ENCODE measurements at places on chromosomes 3 and 15.

DNA sequence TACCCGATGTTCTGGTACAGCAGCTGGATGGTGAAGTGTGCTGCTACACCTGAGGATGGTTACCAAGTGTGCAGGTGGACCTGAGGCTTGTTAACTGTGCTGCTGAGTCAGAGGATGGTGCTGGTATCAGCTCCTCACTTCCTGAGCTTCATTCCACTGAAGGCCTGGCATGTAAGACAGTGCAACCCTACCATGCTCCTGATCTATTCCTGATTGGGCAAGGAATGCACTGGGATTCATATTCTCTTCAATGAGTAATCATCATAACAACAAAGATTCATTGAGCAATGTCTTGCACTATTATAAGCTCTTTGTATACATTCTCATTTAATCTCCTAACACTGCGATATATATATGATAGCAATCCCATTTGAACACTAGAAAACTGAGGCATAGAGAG lies 62.9 kb upstream of the THSD4 start:
- DNase-seq: no peak

DNA sequence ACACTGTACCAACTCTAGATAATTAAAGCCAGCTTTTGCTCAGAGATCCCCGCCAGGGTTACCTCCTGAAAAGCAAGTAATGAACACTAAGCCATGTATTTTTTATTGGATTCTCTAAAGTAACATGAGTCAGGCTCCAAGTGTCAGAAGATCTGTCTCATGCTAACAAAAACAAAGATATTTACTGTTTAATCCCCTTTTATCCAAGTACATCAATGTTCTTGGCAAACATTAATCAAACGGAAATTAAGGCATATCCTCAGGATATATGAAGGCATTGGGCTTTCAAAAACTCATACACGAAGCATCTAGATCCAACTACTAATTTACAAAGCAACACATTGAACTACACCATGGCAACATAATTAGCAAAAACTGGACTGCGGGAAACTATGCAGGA lies 37.2 kb downstream of the MYO5A start:
- no peak for DNase-seq

DNA sequence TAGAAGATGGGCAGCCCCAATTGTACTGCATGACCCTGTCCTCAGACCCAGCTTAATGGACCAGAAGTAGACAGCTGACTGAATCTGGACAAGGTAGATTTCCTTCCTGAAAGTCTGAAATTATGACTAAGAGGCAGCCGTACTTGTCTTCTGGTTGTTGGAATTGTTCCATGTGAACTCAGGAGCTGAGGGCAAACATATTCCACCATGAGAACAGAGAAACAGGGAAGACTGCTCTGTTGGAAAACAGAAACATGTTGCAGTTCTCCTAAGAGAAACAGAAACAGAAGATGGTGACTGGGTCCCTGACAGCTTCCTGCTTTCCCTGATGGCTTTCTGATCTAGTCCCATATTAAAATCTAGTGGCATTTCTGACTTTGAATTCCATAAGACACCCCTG lies 24.1 kb downstream of the POPDC2 start:
- DNase-seq: no peak

DNA sequence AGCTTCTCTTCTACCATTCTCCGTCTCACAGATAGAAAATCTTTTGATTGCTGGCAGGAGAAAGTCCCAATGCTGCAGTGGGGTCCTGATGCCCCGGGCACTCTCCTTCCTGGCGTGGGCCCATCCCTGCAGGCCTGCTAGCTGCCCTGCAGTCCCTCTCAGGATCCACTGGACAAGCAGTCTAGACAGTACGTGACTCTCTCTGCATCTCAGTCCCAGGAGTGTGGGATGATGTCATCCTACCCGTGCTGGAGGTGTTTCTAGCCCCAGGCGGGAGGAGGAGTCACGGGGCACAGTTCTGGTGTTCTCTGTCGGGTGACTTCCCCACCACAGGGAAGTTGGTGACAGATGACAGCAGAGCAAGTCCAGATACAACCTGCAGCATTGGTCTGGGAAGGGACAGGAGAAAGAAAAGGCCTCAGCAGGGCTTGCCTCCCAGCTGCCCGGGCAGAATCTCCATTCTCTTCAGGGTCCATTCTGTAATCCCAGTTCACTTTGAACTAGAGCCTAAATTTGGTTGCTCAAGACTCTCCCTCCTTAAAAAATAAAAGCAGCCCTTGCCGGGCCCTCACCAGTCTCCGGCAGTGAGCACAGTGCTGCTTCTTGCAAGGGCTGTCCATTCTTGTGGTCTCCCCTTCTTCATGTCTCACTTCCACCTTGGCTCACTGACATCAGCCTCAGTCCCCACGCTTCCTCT lies 30.6 kb downstream of the SLC28A1 start:
- peak; percentile 44 for DNase-seq

DNA sequence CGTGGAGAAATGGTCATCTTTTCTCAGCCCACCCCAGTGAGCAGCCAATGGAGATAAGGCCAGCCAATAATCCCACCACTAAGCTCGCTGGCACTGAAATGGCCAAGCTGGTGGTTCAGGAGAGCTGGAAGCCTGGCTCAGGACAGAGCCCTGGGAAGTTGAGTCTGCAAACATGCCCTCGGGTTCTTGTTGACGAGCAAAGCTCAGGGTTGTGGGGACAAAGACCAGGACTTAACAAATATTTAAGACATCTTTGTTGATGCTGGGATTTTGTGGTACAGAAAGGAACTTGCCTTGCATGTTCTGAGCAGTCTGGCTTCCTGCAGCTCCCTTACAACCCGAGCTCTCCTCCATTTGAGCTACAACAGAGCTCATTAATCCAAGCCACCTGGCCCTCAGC lies 4.4 kb downstream of the FAH start:
- DNase-seq: no peak

GRCh38 chr3:130529486-130530215 lies 12.7 kb downstream of the COL6A6 start:
- no peak for DNase-seq

GRCh38 chr3:139227165-139227564 lies 116.7 kb upstream of the MRPS22 start:
- no peak for DNase-seq

- DNase-seq: no peak
Observed at GRCh38 chr3:173892547-173892946, 495.0 kb downstream of the NLGN1 start.

DNA sequence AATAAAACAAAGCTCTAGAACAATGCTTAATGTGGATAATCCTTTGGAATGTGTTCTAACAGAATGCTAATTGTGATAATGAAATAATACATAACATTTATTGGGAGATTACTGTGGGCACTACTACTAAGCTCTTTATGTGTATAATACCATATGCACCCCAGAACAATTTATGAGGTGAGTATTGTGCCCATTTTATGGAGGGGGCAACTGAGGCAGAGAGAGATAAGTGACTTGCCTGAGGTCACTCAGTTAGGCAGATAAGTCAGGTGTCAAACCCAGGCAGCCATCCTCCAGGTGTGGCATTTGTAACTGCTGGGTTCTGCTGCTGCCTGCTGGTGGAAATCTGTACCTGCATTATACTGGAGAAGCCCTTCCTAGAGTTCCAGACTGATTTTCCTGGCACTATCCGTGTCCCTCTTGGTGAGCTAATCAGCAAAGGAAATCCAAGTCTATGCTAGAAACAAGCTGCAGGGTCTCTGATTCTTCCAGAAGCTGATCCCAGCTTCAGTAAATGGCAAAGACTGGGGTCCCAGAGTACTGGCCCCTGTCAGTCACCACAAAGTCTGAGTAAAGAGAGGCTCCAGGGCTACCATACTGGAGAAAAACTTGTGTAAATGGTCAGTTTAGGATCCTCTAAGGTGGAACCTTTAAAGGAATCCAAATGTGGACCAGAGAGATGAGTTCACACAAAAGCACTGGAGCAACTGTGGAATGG lies 22.6 kb upstream of the RBP1 start:
- DNase-seq: no peak

GRCh38 chr3:109336291-109336861 lies 970 bp downstream of the DPPA4 start:
- DNase-seq: no peak

GRCh38 chr3:58198804-58199203 lies 12.0 kb downstream of the DNASE1L3 start:
- DNase-seq: no peak

- no peak for DNase-seq
Observed at GRCh38 chr3:49081429-49081828, 12.4 kb downstream of the QRICH1 start.

DNA sequence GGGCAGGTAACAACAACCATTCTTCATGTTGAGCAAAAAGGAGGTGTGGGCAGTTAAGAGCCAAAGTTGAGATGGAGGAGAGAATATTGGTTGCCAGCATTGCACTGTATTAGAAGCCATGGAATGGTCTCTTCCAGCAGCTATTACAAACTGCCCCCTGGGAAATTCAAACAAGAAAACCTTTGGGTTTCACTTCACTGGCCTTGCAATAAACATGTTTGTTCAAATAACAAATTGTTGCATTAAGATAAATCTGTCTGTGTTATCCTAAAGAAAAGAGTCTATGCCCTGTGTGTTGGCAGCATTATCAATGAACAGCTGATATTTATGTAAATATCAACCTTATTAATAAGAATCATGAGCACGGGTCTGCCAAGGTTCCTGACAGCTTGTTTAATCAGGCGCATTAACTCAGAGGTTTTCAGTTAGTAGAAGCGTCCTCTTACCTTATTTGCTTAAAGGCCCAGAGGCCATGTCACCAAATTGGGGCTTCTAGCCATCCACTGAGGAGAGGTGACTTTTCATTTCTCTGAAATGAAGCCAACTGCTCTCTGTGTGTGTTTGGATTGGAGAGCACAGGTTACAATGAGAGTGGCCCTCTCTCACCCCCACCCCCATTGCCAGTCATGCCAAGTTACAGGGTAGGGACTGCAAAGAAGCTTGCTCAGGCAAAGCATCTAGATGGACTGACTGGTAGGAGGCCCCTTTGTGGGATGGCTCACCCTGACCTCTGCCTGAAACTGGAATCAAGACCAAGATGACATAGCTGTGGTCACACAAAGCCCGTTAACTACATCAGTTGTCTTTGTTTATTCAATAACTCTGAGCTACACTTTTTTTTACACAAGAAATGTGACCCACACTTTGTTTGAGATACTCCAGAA lies 10.5 kb downstream of the FILIP1L start:
- no peak for DNase-seq

GRCh38 chr3:99663977-99664376 lies 25.6 kb downstream of the COL8A1 start:
- DNase-seq: no peak

GRCh38 chr3:50242851-50243542 lies 7.0 kb downstream of the GNAI2 start:
- DNase-seq: no peak

DNA sequence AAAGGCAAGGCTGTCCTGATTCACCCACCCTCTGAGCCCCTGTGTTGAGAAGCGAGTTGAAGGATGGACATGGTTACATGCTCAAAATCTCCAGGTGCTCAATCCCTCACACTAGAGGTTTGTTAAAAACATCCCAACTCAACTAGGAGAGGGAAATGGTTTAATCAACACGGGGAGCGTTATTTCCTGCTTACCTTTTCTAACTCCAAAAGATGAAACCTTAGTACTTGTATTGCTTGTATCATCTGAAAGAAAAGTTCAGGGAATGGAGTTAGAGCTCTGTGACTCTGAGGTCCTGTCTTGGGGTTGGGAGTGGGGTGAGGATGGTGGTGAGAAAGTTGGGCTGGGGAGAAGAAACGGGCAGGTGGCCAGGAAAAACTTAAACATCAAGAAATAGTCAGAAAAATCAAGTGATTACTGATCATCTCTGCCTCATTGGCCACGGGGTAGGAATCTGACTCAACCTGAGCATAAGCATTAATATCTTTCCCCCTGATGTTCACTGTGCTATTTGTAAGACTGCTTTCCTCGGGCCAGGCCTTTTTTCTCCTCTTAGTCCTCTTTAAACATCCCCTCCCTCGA lies 5.9 kb downstream of the MEIS2 start:
- no peak for DNase-seq

DNA sequence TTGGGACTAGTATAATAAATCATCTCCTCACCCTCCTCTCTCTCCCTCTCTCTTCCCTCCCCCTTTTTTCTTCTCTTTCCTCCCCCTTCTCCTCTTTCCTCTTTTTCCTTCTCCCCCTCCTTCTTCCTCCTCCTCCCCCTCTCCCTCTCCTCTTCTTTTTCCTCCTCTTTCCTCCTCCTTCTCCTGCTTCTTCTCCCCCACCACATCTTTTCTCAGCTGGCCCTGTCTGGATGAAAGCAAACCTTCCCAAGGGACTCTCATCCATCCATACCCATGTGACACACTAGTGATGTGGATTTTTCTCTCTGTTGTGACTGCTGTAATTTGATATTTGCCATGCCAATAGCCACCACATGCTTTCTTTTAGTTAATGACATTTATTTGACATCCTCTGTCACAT lies 127.2 kb downstream of the EBLN2 start:
- no peak for DNase-seq

- DNase-seq: no peak
Observed at GRCh38 chr15:90013503-90013937, 12.4 kb downstream of the ZNF710 start.

DNA sequence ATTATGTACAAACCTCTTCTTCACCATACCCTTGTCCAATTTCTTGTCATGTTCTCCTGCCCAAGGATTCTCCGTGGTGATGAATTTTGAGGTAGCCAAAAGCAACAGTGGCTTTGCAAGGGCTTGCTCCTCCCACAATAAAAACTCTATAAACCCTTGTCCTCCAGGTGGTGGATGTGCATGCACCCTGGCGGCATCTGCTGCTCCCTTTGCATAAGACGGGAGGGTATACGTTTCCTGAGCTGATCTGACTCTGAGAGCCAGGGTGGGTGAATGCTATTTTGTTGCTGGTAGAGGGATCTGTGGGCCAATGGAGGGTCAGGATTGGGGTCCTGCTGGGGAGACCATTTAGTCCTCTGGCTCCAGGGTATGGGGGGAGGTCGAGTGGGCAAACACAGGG lies 5.4 kb downstream of the DNAH1 start:
- DNase-seq: no peak

GRCh38 chr3:149489060-149489690 lies 14.7 kb downstream of the TM4SF4 start:
- DNase-seq: no peak

- no peak for DNase-seq
Observed at GRCh38 chr3:6282918-6283317, 578.0 kb upstream of the GRM7 start.

DNA sequence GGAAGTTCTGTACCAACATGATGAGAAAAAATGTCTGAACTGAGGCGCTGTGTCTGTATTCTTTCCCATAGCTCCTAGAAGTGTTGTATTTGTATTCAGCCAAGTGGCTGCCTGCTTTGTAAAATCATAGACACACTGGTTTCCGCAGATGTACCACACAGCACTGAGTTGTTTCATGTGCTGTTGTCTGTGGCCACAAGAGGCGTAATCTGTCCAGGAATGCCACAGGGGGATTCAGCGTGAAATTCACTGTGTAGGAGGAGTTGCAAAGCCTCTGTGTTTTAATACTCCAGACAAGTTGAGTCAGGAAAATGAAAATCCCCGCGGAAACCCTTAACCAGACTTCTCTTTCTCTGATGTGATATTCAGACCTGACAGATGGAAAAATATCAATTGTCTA lies 462.2 kb downstream of the NSUN3 start:
- no peak for DNase-seq

- no peak for DNase-seq
Observed at GRCh38 chr15:82730022-82730530, 20.4 kb upstream of the AP3B2 start.

Measured in fibroblast of skin of left biceps (primary cell).